Stomach (tissue), 19 donors: ENCODE measurements at places on chromosomes 16 and 17. TPM values are rescaled to one million over a fixed set of nuclear protein-coding genes. Genes with fewer than 3 reads are reported as not detected.

- peaks cover 34% of the 10 kb centered on the region for H3K36me3 ChIP-seq
- H3K27me3 ChIP-seq, result peaks cover 5% of the 10 kb centered on the region
- H3K4me1 ChIP-seq, result peaks cover 46% of the 10 kb centered on the region
- H3K4me3 ChIP-seq, result peak overlapping the region; percentile 78
These were observed 565 bp downstream of the DDX52 start for GRCh38 chr17:37642681-37643080.

- peak overlapping the region; percentile 26 for H3K27ac ChIP-seq
- H3K27me3 ChIP-seq, result no peaks in the 10 kb centered on the region
- H3K4me1 ChIP-seq, result peaks cover 53% of the 10 kb centered on the region
- peak; percentile 86 for DNase-seq
- peaks cover 19% of the 10 kb centered on the region for H3K36me3 ChIP-seq
These were observed 51.7 kb upstream of the MTSS2 start for GRCh38 chr16:70737377-70738082.

DNA sequence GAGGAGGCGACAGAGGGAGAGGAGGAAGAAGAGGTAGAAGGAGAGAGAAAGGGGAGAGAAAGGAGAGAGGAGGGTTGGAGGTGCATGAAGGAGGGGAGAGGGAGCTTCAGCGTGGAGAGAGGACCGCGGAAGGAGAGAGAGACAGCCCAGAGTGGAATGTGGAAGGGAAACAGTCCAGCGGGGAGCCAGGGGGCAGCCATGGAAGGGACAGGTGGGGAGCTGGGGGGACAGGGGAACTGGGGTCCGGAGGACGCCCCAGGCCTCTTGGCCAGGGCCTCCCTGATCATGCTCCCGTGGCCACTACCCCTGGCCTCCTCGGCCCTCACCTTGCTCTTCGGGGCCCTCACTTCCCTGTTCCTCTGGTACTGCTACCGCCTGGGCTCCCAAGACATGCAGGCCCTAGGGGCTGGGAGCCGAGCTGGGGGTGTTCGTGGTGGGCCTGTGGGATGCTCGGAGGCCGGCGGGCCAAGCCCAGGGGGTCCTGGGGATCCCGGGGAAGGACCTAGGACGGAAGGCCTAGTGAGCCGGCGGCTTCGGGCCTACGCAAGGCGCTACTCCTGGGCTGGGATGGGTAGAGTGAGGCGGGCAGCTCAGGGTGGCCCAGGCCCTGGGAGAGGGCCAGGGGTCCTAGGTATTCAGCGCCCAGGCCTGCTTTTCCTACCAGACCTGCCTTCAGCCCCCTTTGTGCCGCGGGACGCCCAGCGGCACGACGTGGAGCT is 759 bp downstream of the ASPHD1 start:
- peaks cover 52% of the 10 kb centered on the region for H3K27me3 ChIP-seq
- H3K36me3 ChIP-seq, result peaks cover 5% of the 10 kb centered on the region
- no peak for DNase-seq
- H3K27ac ChIP-seq, result peak overlapping the region; percentile 89
- peaks cover 4% of the 10 kb centered on the region for H3K4me1 ChIP-seq

DNA sequence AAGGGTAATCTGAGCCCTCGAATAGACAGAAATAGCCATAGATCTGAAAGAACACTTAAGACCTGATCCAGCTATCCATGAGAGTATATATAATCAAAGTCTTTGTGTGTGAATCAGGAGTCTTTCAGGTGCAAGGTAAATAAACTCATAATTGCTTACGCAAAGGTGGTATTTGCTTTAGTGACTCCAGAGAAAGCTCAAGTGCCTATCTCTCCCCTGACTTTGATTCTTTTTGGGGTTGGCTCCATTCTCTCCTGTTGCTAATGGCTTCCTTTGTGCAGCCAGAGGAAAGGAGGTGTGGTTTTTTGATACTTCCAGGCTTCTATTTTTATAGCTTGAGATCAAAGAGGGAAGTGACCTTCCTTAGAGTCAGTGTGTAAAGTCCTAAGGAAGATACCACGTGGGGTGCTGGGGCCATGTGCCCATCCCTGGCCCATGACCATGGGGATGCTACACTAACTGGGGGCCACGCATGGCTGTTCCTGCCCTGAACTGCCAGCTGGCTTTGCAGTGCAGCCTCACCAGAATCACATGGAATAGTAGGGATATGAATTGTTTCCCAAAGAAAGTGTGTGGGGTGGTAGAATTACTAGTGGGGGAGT is 45.8 kb downstream of the TENT4B start:
- H3K27ac ChIP-seq, result peak overlapping the region; percentile 3
- peaks cover 38% of the 10 kb centered on the region for H3K4me1 ChIP-seq
- H3K4me3 ChIP-seq, result no peak overlapping the region
- H3K36me3 ChIP-seq, result no peaks in the 10 kb centered on the region
- no peak for DNase-seq

Gene GPS2
- 55.9 TPM for total RNA-seq

Gene OR2C1
- total RNA-seq, result not detected

DNA sequence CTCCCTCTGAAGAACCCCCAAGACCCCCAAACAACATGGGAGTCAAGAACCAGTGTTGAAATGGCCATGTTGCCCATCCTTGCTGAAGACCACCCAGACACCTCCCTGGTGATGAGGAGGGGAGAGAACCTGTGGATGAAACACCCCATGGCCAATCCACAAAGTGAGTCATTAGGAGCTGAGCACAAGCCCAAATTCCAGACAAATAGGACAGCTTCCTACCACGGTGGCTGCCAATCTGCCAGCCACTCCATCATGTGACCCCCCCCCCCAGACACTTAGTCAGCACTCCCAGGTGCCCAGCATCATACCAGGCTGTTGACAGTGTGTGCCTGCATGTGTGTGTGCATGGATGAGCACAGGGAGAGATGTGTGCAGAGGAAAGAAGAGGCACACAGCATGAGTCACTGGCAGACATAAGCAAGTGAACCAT is 26.4 kb upstream of the RPL38 start:
- no peaks in the 10 kb centered on the region for H3K27me3 ChIP-seq
- H3K4me3 ChIP-seq, result no peak overlapping the region
- no peak for DNase-seq
- H3K27ac ChIP-seq, result no peak overlapping the region
- H3K4me1 ChIP-seq, result no peaks in the 10 kb centered on the region
- H3K36me3 ChIP-seq, result no peaks in the 10 kb centered on the region

- no peak overlapping the region for H3K27ac ChIP-seq
- no peaks in the 10 kb centered on the region for H3K4me1 ChIP-seq
- peaks cover 28% of the 10 kb centered on the region for H3K36me3 ChIP-seq
These were observed 22.2 kb upstream of the DRG2 start for GRCh38 chr17:18065546-18065945.

DNA sequence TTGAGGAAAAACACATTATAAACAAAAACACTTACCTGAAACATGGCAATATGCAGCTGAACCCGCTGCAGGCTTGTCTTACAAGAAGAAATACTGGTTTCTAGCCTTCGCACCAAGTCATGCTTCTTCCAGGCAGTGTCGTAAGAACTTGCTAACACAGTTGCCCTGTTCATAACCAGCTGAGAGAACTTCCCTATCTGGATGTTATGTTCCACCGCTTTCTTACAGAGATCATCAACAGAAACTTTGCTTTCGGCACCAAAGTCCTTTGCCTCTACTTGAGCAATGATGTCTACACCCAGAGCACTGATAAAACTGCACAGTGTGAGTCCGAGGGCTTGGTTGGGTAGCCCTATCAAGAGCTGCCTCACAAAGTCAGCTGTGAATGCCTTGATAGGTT is 27.9 kb upstream of the ARL6IP1 start:
- no peak for DNase-seq
- H3K4me3 ChIP-seq, result no peak overlapping the region
- no peak overlapping the region for H3K27ac ChIP-seq

Gene CLN3
- 55.6 TPM for total RNA-seq

DNA sequence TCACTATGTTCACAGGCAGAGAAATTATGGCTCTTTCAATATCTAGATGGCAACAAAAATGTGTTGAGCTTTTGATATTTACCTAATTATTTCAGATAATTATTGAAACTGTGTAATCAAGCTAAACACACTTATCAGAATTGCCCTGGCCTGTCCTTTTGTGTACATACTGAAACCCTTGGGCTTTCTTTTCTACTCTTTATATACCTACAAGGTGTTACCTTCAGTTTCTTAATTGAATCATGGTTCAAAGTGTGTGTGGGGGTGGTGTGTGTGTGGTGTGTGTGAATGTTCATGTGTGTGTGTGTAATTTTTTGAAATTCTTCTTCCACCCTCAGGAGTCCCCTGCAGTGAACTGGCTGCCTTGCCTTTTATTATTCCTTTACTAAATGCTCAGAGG is 506.8 kb upstream of the SOX9 start:
- no peaks in the 10 kb centered on the region for H3K4me1 ChIP-seq
- no peaks in the 10 kb centered on the region for H3K27me3 ChIP-seq
- no peaks in the 10 kb centered on the region for H3K36me3 ChIP-seq
- H3K27ac ChIP-seq, result no peak overlapping the region

Gene CCL1
- not detected for total RNA-seq

Gene SEZ6
- total RNA-seq, result 2.2 TPM

DNA sequence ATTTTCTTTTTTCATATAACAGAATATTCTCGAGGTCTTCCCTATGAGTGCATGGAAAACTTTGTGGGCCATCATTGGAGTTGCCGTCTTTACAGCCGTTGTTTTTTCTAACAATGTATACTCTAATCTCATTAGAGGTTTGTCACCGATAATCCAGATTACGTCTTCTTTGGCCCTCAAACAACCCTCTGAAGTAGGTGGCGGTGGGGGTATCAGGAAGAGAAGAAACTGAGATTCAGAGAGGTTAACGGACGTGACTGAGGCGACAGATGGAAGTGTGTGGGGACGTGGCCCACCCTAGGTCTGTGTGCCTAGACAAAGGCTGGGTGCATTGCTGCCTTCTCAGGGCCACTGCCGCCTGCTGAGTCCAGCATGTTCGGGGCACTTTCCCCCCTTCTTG is 63.7 kb downstream of the RPTOR start:
- no peak overlapping the region for H3K27ac ChIP-seq
- no peaks in the 10 kb centered on the region for H3K36me3 ChIP-seq
- H3K4me3 ChIP-seq, result no peak overlapping the region
- DNase-seq, result no peak

- no peaks in the 10 kb centered on the region for H3K4me1 ChIP-seq
- H3K27ac ChIP-seq, result no peak overlapping the region
- no peaks in the 10 kb centered on the region for H3K36me3 ChIP-seq
- no peak overlapping the region for H3K4me3 ChIP-seq
- DNase-seq, result no peak
These were observed 319.1 kb downstream of the TOX3 start for GRCh38 chr16:52227851-52228250.

DNA sequence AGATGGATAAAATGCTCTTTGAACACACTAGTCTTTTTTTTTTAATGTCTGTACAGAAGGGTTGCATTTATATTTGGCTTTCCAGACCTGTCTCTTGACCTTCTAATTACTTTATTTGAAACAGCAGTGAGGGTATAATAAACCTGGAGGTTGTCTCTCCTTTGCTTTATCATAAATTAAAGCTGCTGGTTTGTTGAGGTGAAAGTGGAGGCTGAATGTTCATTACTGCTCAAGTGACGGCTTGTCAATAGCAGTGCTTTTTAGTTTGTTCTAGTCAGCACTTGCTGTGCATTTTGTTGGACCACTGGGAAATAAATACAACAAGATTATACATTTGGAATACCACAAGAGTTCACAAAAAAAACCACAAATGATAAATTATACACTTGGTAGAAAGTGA is 264.2 kb downstream of the IRX3 start:
- no peaks in the 10 kb centered on the region for H3K27me3 ChIP-seq
- no peaks in the 10 kb centered on the region for H3K4me1 ChIP-seq
- no peak for DNase-seq

- H3K4me3 ChIP-seq, result no peak overlapping the region
- no peak overlapping the region for H3K27ac ChIP-seq
- H3K4me1 ChIP-seq, result peaks cover 5% of the 10 kb centered on the region
- H3K27me3 ChIP-seq, result no peaks in the 10 kb centered on the region
These were observed 301.8 kb downstream of the CPPED1 start for GRCh38 chr16:12501707-12502457.
